ENCODE measurements at places on chromosomes 11 and 22.
A peak's percentile ranks its signal among the peaks of the same experiment; 100 is the strongest.

- no peak for DNase-seq
These were observed 26.3 kb downstream of the NLRP14 start for GRCh38 chr11:7046474-7047175.

DNA sequence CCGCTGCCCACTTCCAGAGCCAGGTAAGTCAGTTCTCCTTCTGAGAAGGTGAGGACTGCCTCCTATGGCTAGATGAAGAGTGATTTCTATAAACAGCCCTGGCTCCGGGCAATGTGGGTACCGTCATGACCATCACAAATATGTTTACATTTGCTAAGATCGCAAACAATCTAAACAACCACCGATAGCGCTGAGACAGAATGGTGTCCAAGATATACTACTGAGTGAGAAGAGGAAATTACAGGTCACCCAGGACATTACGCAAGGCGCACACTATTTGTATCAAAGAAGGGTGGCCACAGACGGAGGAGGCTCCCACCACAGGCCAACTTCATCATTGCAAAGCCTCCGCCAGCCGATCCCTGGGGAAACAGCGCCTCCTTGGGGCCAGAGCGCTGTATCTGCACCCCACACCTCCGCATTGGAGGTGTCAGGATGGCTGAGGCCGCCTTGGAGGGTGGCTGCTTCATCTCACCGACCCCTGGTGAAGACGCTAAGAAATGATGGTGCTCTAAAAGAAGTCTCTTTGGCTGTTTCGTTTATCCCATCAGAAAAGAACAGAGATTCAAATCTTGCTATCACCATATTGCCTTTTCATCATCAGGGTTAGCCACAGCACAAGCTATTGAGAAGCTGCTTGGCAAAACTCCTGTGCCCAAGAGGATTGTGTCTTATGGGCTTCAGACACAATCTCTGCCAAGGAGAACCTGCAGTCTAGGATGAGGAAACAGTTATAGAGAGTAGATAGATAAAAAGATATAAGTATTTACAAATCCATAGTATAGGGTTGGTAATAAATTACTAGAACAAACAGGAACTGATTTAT, 12.3 kb upstream of the ASRGL1 start:
- DNase-seq, result peak; percentile 86

- DNase-seq, result no peak
These were observed 1336.9 kb downstream of the BRD1 start for GRCh38 chr22:48490500-48491411.

- no peak for DNase-seq
These were observed 75.0 kb downstream of the BRD1 start for GRCh38 chr22:49752598-49753091.

GRCh38 chr11:113730887-113731726, 25.0 kb upstream of the TMPRSS5 start:
- no peak for DNase-seq

GRCh38 chr11:126114486-126115126, 51.9 kb upstream of the CDON start:
- DNase-seq, result no peak

GRCh38 chr11:76910620-76911414, 50.1 kb downstream of the ACER3 start:
- DNase-seq, result no peak

DNA sequence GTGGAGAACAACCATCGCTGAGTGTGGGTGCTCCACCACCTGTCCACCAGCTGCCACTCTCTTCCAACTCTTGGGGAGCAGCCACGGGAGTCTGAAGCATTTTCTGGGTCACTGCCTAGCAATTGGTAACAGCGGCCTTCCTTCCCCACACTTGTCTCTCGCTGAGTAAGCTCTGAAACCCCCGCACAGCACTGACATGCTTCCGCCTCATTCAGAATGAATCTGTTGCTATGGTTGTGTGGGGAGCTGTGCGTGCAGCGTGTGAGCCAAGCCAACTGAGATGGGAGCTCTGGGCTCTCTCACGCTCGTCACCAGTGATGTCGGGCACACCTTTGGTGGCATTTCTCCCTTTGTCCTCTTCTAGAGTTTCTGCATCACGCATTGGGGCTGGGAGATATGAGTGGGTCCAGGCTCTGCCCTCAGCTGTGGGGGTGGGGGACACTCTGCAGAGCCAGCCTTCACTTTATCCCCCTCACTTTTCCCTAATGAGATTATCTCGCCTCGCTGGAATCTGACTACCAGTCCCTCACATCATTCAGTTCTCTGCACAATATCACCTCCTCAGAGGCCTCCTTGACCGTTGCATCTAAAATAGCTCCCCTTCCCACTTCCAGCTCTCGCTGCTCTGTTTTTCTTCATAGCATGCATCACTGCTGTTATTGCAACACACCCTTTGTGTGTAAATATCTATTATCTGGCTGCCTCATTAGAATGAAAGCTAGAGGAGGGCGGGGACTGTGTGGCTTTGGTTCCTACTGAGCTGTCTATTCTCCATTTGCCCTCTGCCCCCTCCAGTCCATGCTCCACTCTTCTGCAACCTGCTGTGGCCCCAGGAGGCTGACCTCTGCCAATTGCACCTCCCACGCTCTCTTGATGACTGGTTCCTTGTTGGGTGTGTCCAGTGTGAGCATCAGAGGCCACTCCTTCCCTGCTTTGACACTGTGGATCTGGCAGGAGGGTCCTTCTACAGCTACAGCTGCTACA, 569.9 kb upstream of the CADM1 start:
- DNase-seq, result no peak

DNA sequence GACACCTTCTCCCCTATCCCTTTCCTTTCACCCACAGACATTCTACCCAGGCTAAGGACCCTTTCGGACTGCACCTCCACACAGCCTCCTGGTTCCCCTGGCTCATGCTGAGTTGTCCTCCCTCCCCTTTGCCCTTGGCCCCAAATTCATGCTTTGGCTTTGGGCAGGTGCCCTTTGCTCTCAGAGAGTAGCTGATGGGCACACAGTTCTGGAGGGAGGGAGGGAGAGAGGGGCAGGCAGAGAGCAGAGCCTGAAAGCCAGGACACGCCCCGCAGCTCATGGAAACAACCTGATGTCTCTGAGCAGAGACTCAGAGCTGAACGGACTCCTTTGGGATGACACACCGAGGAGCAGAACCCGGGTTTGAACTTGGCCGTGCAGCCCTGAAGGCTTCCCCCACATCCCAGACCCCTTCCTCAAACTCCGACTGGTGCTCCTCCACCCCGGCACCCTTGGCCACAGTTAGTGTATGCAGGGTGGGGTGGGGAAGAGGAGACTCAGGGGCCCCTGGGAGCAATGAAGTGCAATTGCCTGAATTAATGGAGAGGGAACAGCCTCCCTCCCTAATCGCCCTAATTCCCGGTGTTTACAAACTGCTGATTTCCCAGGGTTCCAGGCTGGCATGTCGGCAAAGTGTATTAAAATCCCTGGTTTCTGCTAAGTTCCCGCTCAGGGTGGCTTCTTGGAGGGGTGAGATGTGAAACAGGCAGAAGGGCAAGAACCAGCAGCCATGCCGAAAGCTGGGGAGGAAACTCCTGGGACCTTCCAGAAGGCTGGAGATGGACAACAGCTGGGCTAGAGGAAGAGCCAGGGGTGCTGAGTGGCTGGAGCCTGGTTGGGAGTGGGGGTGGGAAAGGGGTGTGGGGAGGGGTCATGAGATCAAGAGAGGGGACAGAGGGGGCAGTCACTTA, 71.2 kb upstream of the SHISAL1 start:
- DNase-seq, result no peak

GRCh38 chr11:134754521-134755198, 342.6 kb upstream of the B3GAT1 start:
- DNase-seq, result no peak

DNA sequence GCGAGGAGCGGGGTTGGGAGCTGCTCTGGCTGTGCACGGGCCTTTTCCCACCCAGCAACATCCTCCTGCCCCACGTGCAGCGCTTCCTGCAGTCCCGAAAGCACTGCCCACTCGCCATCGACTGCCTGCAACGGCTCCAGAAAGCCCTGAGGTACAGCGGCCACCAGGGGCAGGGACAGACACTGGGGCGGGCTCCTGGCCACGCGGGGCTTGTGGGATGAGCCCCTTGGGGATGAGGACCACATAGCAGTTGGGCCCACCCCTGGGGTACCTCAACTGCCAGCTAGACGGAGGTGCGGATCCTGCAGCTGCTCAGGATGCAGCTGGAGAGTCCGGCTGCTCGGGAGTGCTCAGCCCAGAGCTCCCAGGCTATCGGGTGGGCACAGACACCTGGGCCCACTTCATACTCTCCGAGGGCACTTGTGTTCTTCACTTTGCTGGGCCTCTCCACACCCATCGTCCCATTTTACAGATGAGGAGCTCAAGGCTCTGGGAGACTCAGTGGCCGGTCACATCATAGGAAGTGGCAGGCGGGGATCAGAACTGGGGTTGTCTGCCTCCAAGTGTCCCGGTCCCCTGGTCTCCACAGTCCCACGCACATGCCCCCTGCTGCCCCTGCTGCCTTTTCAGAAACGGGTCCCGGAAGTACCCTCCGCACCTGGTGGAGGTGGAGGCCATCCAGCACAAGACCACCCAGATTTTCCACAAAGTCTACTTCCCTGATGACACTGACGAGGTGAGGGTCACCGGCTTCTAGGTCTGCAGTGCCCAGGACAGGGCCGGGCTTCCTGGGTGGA, 77.6 kb downstream of the MYO7A start:
- DNase-seq, result no peak

GRCh38 chr22:39519681-39520225, 609 bp upstream of the ATF4 start:
- DNase-seq, result peak; percentile 97

DNA sequence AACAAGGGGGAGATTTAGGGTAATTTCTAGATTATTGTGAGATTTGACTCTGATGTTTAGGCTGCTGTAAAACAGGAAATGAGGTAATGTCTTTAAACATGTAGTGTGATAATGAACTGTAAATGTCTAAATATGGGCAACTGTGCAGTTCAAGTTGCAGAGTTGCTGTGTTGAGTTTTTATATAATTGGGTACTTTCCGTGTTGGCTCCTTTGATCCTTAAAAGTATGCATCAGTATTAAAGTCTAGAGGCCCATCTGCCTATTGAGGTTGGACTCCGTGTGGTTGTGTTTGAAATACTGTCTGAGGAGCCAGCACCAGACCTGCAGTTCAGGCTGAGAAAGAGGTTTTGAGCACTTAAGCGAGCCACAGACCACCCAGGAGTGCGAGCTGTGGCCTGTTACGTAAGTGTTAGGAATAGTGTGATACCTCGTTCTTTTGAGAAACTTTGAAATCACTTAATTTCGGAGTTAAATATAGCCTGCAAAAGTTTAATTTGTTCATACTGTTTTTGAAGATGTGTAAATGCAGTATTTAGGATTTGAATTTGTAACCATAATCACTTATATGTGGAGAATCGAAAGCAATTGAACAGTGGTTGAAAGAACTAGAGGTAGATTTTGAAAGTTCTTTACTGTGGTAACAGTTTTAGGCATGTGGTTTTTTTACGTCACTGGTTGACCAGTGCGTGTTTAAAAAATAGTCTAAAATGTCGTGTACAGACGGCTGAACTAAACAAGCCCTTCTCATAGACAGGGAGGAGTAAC, 9.0 kb downstream of the FAM118A start:
- DNase-seq, result peak; percentile 37

GRCh38 chr11:118000067-118000849, 14.1 kb downstream of the IL10RA start:
- no peak for DNase-seq

- no peak for DNase-seq
These were observed 65.8 kb downstream of the APIP start for GRCh38 chr11:34850334-34850733.

GRCh38 chr22:20424932-20425565, 12.6 kb downstream of the SCARF2 start:
- DNase-seq, result peak; percentile 46

DNA sequence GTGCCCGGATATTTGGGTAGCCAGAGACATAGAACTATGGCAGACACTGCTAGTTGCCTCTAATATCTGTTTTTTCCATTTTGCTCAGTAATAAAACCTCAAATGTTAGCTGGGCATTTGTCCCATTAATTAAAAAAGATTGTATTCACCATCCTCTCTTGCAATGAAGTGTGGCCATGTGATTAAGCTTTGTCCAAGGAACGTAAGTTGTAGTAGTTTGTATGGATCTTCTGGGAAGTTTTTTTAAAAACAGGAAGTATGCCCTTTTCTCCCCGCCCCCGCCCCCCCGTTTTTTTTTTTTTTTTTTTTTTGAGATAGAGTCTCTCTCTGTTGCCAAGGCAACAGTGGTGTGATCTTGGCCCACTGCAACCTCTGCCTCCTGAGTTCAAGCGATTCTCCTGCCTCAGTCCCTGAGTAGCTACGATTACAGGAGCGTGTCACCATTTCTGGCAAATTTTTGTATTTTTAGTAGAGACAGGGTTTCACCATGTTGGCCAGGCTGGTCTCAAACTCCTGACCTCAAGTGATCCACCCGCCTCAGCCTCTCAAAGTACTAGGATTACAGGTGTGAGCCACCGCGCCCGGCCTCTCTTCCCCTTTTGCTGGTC, 1.7 kb upstream of the TMEM135 start:
- no peak for DNase-seq

- DNase-seq, result no peak
These were observed 11.3 kb downstream of the DUSP8 start for GRCh38 chr11:1560649-1561251.

- DNase-seq, result no peak
These were observed 68.3 kb upstream of the CTSC start for GRCh38 chr11:88405853-88406252.

DNA sequence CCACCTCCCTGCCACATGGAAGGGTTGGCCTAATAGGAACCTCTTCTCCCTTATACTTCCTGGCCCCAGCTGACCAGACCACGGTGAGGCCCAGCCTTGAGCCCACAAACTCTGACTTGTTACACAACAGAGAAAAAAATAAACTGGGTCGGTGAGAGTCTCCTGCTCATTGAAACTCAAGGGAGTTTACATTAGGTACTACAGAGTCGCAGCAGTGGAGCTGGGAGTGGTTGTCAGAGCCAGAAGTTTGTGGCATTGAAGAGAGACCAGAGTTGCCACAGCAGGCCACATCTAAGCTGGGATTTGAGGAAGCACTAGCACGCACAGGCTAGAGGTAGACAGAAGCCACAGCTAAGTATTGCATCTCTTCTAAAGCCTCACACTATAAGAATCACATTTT, 296.2 kb downstream of the DDX10 start:
- DNase-seq, result no peak

DNA sequence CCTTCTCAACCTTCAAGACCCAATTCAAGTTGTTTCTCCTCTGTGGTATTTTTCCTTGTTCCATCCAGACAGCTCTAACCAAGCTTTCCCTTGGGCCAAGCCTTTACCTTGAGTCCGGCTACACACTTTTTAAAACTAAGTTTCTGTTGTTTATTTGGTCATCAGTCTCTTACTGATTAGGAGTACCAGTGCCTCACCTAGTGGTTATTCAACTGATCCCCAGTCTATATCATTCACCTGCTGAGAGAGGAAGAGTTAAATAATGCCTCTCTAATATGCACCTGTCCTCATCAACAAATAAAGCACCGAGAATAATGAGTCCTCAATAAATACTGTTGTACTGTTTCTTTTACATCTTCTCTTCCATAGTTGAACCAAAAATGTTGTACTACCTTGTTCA, 160.8 kb downstream of the MSANTD4 start:
- DNase-seq, result no peak
